Left hindlimb (tissue), 1 donor: ENCODE measurements at places on chromosomes 3 and 15.

- DNase-seq = no peak
Measured at GRCh38 chr3:114212646-114213045, 24.7 kb downstream of the ZNF80 start.

- DNase-seq = no peak
Measured at GRCh38 chr3:64450396-64450956, 225.2 kb upstream of the PRICKLE2 start.

DNA sequence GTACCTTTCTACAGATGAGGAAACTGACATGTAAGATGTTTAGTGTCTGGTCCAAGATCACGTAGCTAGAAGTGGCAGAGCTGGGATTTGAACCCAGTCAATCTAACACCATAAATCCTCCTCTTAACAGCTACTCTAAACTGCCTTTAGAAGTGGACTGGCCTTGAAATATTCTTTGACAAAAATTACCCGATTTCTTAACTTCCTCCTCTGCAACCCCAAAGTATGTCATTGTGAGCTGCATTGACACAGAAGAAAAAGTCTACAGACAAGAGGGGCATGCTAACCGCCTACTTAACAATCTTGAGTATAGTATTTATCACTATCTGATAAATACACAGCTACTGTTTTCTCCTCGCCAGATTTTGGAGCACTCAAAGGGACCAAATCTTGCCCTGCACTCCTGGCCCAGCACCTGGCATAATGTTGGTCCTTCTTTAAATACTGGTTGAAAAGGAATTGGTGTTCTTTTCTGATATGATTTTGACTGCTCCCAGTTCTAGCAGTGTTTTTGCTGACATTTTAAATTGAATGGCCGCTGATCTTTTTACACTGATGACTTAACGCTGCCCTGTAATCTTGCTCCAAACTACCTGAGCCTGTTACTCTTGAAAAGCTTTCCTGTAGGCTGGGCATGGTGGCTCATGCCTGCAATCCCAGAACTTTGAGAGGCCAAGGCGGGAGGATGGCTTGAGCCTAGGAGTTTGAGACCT, 36.9 kb downstream of the ITPR1 start:
- no peak for DNase-seq

DNA sequence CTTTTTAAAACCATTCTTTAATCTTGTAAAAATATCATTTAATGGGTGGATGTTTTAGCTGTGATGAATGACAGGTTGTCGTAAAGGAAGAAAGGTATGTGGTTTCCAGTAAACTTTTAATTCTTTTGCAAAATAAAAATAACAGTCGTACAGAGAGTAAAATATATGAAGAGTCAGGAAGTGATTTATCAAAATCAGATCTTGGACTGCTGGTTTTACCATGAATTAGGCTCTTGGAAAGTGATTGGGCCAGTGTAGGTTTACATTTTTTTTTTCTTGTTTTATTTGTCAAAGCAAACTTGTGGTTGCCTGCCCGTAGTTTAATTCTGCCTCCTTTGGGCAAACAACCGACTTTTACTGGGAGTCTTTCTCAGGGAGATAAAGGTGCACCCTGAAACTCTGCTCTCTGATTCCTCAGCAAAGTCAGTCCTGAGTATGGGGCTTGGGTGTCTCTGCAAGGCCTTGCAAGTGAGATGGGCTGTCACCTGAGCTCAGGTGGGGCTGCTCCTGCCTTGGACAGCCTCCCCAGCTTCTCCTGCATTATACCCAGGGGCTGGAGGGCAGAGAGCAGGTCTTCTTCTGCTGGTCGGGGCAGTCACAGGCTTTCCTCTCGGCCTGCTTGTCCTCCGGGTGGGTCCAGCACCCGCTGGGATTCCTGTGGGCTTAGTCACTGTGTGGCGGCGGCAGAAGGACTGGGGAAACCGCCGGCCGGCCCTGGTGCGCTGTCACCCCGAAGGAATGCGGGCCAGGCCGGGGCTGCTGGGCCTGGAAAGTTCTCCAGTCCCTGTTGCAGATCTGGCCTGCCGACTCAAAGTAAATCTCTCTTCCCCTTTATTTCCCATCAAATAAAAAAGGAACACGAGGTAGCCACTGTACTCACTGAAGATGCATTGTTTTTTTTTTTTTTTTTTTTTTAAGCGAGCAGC, 79.0 kb downstream of the IGF1R start:
- DNase-seq = peak; percentile 84

DNA sequence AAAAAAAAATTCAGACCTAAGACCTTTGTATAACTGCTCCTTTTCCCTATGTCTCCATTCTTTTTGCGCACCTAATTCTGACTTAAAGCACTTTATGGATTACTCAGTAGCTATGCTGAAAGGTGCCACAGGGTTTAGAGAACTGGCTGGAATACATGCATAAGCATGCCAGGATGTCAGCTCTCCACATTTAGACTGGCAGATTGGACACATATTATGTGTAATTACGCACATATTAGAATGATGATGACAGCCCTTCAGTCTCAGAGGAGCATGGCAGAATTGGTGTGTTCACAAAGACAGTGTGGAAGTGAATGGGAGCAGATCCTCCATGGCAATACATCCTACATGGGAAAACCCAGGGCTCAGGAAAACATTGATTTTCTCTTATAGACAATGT, 108.1 kb upstream of the LSAMP start:
- no peak for DNase-seq

GRCh38 chr3:195913382-195913781, 5.0 kb upstream of the TNK2 start:
- no peak for DNase-seq

DNA sequence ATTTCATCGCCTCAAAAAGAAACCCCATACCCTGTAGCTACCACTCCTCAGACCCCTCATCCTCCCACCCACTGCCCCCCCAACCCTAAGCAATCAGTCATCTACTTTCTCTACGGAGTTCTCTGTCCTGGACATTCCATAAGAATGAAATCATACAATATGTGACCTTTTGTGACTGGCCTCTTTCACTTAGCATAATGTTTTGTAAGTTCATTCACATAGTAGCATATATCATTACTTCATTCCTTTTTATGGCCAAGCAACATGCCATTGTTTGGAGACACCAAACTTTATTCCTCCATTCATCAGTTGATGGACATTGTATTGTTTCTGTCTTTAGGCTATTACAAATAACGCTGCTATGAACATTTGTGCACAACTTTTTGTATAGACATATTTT, 64.2 kb downstream of the TNIK start:
- DNase-seq = no peak

- no peak for DNase-seq
Measured at GRCh38 chr15:28875461-28876000, 10.2 kb upstream of the APBA2 start.

DNA sequence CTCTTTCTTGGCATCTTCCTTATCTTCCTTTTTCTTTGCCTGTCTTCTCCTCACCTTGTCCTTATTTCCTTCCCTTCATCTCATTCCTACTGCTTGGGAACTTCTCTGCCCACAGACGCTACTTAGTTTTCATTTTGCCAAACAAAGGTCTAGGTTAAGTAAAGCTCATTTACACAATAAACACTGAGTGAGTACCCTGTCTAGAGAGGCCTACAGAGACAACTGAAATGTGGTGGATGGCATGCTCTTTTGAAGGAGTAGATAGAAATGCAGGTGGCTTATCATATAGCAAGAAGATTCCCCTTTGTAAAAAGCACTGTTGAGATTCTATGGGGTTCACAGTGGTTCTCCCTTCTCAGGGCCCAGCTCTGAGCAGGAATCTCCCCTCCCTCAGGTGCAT, 319.0 kb downstream of the CNTN3 start:
- DNase-seq = no peak

DNA sequence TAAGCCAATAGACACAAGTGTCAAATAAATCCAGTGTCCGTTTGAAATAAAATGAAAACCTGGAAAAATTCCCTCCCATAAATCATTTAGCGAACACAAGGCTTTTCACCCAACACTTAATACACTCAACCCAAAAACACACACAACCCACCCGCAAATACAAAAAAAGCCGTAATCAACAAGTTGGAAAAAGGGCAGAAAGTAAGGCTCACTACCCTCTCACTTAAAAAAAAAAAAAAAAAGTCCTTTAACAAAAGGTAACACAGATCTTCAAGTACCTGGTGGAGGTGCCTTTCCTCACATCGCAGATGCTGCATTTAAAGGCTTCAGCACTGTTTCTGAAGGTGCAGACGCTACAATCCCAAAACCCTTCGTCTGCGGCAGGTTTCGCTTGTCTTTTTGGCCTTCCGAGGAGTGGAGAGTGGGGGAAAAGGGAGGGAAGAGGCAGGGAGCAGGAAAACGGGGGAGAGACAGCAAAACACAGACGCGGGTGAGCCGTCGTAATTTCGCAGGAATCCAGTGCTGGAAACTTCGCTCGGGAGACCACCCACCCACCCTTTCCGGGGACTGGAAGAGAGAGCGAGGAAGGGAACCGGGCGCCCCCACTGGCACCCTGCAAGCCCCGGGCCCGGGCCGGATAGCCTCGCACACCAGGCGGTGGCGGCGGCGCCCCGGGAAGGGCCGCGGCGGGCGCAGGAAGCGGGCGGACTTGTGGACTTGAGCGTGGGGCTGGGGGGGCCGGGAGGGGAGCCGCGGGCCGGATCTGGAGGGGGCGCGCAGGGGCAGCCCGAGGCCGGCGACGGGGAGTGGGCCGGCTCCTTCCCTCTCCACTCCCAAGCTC, 401.8 kb downstream of the SHQ1 start:
- DNase-seq = no peak

- no peak for DNase-seq
Measured at GRCh38 chr3:32978331-32978730, 26.9 kb downstream of the CCR4 start.

- no peak for DNase-seq
Measured at GRCh38 chr3:75001330-75001729, 386.9 kb upstream of the CNTN3 start.

GRCh38 chr3:32347343-32348125, 44.1 kb upstream of the CMTM7 start:
- no peak for DNase-seq

- peak; percentile 49 for DNase-seq
Measured at GRCh38 chr3:46482632-46483350, 15.0 kb upstream of the RTP3 start.

- no peak for DNase-seq
Measured at GRCh38 chr3:58528629-58529028, 8.4 kb downstream of the ACOX2 start.

DNA sequence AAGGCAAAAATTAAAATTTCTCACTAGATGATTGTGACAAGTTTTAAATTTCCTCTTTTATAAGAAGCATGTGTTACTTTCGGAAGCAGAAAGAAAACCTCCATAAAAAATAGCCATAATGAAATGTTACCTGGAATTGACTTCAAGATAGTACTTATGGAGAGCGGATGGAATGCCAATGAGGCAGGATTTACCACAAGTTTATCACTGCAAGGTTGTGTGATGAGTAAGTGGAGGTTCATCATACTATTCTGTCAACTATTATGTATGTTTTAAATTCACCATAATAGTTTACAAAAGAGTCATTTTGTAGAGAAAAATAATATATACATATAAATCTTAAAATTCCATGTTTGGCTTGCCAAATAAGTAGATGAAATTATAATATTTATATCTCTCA, 230.3 kb downstream of the SCAPER start:
- no peak for DNase-seq

GRCh38 chr3:114809668-114810413, 337.2 kb downstream of the ZBTB20 start:
- no peak for DNase-seq

DNA sequence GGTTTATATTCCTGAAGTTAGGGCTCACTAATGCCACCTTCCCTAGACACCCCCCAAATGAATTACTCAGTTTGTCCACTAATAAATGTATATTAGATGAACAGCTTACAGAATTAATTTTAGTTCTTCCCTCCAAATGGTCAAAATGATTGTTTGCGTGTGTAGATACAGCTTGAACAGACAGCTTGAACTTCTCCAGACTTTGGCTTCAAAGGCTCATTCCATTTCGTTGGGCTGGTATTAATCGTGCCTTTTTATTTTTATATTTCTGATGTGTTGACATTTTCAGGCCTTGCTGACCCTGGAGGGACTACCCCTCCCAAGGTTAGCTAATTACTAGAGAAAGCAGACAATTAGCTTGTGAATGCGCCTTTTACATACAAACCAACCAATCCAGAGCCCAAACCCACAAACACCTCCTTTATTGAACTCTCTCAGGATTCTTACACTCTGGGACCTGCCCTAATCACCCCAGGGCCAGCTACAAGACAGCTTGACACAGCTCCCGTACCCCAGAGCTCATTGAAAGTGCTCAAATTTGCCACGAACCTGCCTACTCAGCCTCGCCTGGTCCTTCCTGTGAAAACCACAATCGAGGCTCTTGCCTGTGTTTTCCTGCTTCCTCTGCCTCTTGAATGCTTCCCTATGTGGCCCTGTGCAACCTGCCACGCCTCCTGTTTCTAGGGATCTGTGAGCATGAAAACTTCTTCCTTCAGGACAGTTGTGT, 40.3 kb downstream of the RPL22L1 start:
- DNase-seq = no peak

DNA sequence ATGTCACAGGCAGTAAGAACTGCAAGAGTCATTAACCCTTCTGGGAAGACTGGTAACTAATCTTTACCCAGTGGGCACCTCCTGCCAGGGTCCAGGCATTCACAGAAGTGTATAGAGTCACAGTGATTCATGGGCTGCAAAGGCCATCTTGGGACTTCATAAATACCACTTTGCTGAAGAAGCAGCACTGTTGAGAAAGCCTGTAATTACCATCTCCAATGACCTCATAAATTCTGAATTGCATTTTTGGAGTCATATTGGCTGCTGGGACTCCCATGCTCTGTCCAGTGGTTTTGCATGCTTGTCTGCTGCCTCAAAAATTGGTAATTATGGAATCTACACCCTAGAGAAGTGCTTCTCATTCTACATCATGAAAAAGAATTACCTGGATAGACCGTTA, 837.2 kb downstream of the NTRK3 start:
- no peak for DNase-seq

GRCh38 chr15:87569581-87569980, 687.0 kb downstream of the NTRK3 start:
- DNase-seq = no peak

DNA sequence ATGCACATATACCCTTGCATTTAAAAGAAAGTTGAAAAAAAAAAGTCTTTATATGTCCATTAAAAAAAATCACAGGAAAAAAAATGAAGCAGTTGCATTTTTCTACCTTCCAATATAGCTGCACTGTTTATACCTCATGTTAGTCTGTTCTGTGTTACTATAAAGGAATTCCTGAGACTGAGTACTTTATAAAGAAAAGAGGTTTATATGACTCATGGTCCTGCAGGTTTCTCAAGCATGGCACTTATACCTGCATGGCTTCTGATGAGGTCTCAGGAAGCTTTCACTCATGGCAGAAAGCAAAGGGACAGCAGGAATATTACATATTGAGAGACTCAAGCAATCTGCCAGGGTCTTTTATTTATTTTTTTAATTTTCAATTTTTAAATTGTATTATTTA, 277.2 kb upstream of the BCHE start:
- DNase-seq = no peak

- DNase-seq = no peak
Measured at GRCh38 chr3:116035429-116035828, 409.9 kb downstream of the LSAMP start.

DNA sequence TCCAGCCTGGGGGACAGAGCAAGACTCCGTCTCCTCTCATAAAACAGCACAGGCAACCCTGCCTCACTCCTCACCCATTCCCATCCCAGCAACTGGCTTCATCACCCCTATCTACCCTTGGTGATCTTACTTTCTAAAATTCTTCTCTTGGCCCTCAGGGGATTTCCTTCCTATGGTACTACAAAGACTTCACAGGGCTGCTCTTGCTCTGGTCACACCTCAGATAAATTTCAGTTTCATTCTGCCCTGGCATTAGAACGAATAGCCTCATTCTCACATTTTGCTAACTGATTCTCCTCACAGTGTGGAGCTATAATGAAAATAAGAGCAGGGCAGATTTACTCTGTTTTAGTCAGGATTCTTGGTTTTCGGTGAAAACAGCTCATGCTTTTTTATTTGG, 22.1 kb upstream of the CRBN start:
- no peak for DNase-seq
